Uterus (tissue), 4 donors: ENCODE measurements at places on chromosomes 5 and 9. TPM values are rescaled to one million over a fixed set of nuclear protein-coding genes. Genes with fewer than 3 reads are reported as not detected.
A peak's percentile ranks its signal among the peaks of the same experiment; 100 is the strongest.

- no peak for DNase-seq
Observed at GRCh38 chr5:67013719-67014118, 182.9 kb downstream of the CD180 start.

DNA sequence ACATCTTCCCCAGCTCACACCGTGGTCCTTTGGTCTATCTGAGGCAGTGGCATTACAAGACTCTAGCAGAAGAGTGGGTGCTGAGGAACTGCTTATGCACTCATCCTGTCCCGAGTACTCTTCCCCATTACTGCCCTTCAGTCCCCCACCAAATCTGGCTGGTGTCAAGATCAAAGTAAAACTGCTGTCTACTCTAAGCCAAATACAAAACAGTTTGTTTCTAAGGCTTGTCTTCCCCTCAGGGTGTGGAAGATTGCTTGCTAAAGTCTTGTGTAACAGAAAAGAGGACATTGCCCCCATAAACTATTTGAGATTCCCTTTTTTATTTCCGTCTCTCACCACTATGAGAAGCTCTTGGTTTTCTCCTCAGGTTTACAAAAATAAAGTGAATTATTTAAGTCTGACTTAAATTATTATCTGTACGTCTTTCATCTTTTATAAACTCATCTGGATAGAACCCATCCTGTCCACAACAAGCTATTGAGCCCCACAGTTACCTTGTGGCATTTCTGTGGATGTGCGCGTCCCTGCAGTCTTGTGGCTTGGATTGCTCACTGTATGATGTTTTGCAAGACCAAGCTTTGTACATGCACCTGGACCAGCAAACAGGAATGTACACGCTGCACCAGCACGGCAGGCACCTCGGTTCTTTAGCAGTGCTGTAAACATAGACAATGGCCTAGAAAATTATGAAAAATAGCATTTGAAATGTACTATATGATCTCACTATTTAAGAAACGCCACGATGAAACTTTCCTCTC lies 61.0 kb downstream of the CYSTM1 start:
- no peak for DNase-seq

DNA sequence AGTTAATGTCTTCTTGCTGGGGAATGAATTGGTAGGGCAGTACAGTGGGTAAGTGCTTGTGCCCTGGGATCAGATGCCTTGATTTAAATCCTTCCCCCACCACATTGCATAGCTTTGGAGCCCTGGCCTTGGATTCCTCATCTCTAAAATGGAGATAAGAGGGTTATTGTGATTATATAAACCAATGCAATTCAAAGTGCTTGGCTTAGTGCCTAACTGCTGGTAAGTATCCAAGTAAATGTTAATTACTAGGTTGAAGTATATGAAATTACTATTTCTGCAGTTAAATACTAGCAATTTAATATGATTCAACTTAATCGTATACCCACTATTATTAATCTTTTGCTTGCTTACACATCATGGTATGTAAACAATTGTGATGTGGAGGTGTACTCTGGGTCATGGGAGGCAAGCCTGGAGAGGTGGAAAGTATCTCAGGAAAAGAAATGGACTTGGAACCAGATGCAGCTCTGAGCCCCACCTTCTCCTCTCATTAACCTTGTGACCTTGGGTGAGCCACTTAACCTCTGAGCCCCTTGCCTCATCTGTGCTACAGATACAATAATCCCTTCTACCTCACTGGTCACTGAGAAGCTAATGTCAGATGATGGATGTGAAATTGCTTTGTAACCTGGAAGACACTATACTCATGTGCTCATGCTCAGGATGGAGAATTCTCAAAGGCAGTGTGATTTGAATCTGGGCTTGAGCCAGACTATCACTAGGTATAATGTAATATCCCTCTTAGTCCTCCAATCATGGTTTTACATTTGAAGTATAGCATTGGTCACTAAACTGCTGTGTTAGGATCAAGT lies 23.8 kb downstream of the NEUROG1 start:
- DNase-seq, result no peak

GPR151 gene
- not detected for total RNA-seq

- DNase-seq, result peak; percentile 62
Observed at GRCh38 chr9:88781628-88782391, 209.5 kb upstream of the S1PR3 start.

DNA sequence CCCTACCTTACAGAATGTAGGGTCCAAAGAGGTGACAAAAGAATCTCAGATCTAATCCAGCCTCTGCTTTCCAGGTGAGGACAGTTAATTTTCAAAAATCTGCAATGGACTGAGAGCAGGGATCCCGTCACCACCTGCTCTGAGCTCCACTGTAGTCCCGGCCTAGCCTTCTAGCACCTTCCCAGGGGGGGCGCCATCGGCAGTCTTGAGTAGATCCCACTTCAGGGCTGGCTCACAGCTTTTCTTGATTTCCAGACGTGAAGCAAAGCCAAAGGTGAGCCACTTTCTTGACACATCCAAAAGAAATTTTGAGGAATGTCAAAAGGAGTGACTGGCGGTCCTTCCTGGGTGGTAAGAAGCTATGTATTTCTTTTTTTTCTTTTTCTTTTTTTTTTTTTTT lies 114.1 kb downstream of the SYK start:
- peak; percentile 35 for DNase-seq

DNA sequence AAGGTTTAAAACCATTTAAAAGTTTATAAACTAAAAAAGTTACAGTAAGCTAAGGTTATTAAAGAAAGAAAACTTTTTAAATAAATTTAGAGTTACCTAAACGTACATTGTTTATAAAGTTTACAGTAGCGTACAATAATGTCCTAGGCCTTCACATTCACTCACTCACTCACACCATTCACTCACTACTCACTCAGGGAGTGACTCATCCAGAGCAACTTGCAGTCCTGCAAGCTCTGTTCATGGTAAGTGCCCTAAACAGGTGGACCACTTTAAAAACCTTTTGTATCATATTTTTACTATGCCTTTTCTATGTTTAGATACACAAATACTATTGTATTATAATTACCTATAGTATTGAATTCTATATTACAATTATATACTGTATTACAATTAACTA lies 190.8 kb upstream of the RASA1 start:
- DNase-seq, result no peak

- DNase-seq, result no peak
Observed at GRCh38 chr9:72473474-72474261, 47.7 kb upstream of the TMC1 start.

GRCh38 chr5:14156650-14157492 lies 13.7 kb downstream of the TRIO start:
- DNase-seq, result no peak

DNA sequence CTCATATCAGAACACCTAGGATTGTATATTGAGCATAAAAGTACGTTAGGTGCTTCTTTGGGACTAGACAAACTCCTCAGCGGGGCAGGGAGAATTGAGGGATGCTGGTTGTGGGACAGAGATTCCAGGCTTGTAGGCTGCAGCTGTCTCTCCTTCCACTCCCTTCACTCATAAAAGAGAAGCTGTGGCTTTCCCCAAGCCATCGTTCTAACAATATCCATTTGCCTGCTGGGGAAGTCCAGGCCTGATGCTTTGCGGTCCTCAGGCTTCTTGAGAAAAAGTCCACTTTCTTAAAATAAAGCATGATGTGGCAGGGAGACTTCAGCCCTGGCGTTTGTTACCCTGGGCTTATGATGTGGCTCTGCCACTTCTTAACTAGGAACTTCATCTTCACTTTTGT lies 129.3 kb upstream of the OSMR start:
- no peak for DNase-seq

DNA sequence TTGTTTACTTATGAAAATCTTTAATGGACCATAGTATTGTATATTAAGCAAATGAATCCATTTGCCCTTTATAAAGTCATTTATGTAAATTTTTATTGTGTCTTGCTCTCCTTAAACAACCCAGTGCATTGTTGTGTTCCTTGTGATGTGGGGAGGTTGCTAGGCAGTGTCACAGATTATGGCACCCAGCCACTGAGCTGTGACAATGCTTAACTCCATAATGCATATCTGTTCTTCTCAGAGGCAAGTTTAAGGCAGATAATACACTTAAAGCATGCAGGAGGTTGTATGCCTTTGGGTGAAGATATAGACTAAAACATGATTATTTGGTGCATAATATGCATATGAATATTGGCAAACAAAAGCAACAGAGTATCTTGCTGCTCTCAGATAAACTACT lies 269.6 kb upstream of the RIOK2 start:
- DNase-seq, result no peak

DNA sequence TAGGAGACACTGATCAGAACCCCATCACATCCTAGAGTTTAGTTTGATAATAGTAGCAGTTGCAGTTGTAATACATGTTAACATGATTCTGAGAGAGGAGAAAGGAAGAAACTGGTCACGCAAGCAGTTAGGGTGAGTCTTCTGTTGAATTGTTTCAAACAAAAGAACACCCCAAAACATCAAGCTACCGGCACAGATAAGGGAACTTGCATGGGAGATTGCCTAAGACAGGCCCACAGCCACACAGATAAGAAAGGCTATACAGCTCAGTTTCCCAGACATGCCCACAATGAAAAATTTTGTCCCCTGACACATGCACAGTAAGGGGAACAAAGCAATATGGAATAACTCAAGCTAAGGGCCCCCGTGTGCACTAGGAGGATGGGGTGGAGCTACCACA lies 15.9 kb downstream of the HSPB3 start:
- DNase-seq, result no peak

DNA sequence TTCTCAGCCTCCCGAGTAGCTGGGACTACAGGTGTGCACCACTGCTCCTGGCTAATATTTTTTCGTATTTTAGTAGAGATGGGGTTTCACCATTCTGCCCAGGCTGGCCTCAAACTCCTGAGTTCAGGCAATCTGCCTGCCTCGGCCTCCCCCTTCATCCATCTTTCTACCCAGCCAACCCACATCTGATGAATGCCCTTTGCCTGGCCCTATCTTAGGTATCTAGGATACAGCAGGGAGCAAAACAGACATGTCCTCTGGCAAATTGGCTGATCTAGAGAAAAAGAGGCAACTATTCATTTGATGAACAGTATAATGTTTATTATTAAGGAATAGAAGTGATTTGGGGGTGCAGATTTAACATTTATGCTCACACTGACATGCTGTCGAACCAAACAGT lies 123.0 kb downstream of the TRIO start:
- no peak for DNase-seq

IL13 gene
- total RNA-seq, result 0.73 TPM

ARSB gene
- 18.2 TPM for total RNA-seq

PCDH12 gene
- 4.3 TPM for total RNA-seq

GRCh38 chr9:109325089-109325488 lies 4.2 kb upstream of the EPB41L4B start:
- no peak for DNase-seq

DNA sequence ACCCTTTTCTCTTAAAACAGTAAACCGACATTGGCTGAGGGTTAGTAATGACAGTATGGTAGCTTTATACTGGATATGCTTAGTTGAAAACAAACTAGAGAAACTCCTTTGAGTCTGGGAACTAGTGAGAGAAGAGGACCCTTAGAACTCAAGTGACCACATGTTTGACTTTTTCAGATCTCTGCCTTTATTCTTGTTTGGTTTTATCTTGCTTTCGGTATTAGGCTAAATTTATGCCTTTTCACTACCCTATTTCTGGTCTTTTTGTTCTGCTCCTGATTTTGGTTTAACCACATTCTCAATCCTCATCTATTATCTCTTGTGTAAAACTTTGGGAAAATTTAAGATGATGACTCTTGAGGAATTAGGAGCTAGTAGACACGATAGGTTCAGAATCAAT lies 11.0 kb downstream of the SNAPC3 start:
- DNase-seq, result no peak

DNA sequence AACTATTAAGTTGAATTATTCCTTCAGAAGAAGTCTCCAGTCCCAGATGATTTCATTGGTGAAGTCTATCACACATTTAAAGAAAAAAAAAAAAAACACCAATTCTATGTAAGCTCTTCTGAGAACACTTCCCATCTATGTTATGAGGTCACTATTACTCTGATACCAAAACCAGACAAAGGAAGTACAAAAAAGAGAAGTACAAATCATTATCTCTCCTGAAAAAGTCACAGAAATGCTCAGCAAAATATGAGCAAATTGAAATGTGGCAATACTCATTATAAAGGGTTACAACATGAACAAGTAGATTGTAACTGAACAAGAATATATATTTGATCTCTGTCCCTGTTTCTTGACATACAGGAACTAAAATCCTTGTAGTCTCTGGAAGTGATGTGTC lies 280.4 kb downstream of the TLE1 start:
- DNase-seq, result no peak
